H9 (cell line): ENCODE measurements at places on chromosomes 7 and 10. TPM values are rescaled to one million over a fixed set of nuclear protein-coding genes. Genes with fewer than 3 reads are reported as not detected.

The SMC3 gene
- 80.6 and 82.4 TPM in 2 replicates for total RNA-seq

The DPP6 gene
- total RNA-seq, result 4.5 and 4.7 TPM in 2 replicates

The LRRC4 gene
- 10.4 and 14.3 TPM in 2 replicates for total RNA-seq

The GOLGA7B gene
- total RNA-seq, result 0.02 and 0.04 TPM in 2 replicates

The VWC2 gene
- 0.02 TPM in 2 replicates for total RNA-seq

- no peaks in the 10 kb centered on the region for H3K36me3 ChIP-seq
- H3K4me1 ChIP-seq, result peaks cover 18% of the 10 kb centered on the region; the same call in 1 of the 2 replicates
- DNase-seq, result no peak
- peaks cover 19% of the 10 kb centered on the region; the same call in 1 of the 2 replicates for H3K27me3 ChIP-seq
Observed at GRCh38 chr10:21500578-21500910, 24.9 kb downstream of the SKIDA1 start.

DNA sequence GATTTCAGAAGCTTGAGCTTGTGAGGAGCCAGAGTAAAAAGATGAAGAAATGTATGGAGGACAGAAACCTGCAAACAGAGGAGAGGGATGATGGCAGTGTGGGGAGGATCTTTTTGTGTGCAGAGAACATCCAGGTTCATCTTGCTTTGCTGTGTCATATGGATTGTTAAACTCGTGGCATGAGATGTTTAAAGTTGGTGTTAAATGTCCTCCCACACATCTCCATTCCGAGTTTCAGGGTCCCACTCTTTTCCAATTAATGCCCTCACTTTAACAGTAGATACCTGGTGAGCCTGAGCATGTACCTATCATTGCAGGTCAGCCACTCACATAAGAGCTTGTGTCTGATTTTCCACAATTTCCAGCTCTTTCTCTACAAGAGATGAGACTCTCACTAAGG lies 147.7 kb downstream of the ST7 start:
- H3K4me3 ChIP-seq, result no peak overlapping the region
- no peaks in the 10 kb centered on the region for H3K4me1 ChIP-seq
- no peak overlapping the region for H3K27ac ChIP-seq

DNA sequence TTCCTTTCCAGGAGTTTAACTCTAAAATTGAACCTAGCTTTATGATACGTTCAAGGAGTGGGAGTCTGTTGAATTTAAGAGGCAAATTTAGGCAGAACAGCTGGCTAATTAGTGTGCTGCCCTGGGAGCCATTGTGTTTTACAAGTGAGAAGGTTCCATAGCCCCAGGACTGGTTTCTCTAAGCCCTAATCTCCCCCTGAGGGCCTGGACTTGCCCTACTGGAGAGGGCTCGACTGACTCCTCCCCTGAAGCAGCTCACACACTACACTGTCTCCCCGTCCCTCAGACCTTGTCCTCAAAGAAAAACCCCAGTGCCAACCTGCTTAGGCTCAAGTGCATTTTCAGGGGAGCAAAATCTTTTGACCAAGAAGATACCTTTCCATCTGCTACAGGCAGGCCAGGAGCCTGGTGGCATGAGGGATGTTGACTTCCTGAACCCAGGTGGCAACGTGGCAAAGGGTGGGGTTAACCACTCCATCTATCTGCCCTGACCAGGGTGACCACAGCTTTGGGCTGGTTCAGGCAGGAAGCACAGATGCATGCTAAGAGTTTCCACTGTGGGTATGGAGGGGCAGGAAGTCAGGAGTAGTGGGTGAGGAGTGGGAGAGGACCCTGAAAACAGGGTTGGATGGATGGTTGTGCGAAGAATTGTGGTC lies 68.9 kb upstream of the CARD11 start:
- no peaks in the 10 kb centered on the region for H3K36me3 ChIP-seq
- H3K4me1 ChIP-seq, result no peaks in the 10 kb centered on the region
- H3K27ac ChIP-seq, result no peak overlapping the region
- H3K4me3 ChIP-seq, result no peak overlapping the region
- DNase-seq, result no peak

DNA sequence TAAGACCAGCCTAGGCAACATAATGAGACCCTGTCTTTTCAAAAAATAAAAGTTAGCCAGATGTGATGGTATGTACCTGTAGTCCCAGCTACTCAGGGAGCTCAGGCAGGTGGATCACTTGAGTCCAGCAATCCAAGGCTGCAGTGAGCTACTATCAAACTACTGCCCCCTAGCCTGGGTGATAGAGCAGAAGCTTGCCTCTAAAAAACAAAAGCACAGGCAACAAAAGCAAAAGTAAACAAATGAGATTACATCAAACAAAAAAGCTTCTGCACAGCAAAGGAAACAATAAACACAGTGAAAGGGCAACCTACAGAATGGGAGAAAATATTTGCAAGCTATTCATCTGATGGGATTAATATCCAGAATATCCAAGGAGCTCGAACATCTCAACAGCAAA lies 65.4 kb downstream of the FANK1 start:
- no peak overlapping the region for H3K4me3 ChIP-seq
- no peaks in the 10 kb centered on the region for H3K4me1 ChIP-seq
- DNase-seq, result no peak
- no peak overlapping the region for H3K27ac ChIP-seq

DNA sequence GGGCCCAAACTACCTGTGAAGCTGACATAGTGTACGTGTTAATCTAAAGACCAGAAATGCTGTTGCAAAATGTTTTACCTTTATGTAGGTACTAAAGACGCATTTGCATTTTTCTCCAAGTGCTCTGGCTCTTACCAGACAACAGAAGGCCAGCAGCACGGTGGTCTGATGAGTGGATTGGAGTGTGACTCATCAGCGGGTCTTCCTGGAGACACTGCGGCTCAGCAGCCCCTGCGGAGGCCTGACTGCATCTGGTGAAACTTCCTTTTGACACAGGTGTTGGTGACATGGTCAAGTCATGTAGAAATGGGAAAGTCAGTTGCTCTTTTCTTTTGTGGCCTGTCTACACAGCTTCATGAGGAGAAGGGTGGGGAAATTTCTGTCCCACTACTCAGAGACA lies 723.6 kb downstream of the INHBA start:
- H3K27ac ChIP-seq, result no peak overlapping the region
- peaks cover 2% of the 10 kb centered on the region; the same call in 1 of the 3 replicates for H3K36me3 ChIP-seq
- H3K27me3 ChIP-seq, result no peaks in the 10 kb centered on the region
- no peak overlapping the region for H3K4me3 ChIP-seq

GRCh38 chr7:1059200-1060091 lies 15.1 kb downstream of the GPR146 start:
- peaks cover 2% of the 10 kb centered on the region; the same call in 1 of the 2 replicates for H3K36me3 ChIP-seq
- peak; percentile 98 for DNase-seq
- H3K27ac ChIP-seq, result no peak overlapping the region
- H3K27me3 ChIP-seq, result no peaks in the 10 kb centered on the region
- no peaks in the 10 kb centered on the region for H3K4me1 ChIP-seq

- no peaks in the 10 kb centered on the region for H3K36me3 ChIP-seq
- no peaks in the 10 kb centered on the region for H3K27me3 ChIP-seq
- no peak overlapping the region for H3K27ac ChIP-seq
- no peaks in the 10 kb centered on the region for H3K4me1 ChIP-seq
- DNase-seq, result no peak
Observed at GRCh38 chr7:115864082-115864481, 166.5 kb downstream of the TFEC start.

- H3K4me3 ChIP-seq, result no peak overlapping the region
- peaks cover 8% of the 10 kb centered on the region for H3K36me3 ChIP-seq
- H3K27me3 ChIP-seq, result no peaks in the 10 kb centered on the region
Observed at GRCh38 chr7:109986701-109987100, 1104.2 kb upstream of the LRRN3 start.

GRCh38 chr10:63515002-63515763 lies 6.0 kb upstream of the REEP3 start:
- DNase-seq, result peak; percentile 64
- peaks cover 7% of the 10 kb centered on the region; the same call in 1 of the 2 replicates for H3K4me1 ChIP-seq
- H3K27ac ChIP-seq, result peak overlapping the region; percentile 82
- no peaks in the 10 kb centered on the region for H3K27me3 ChIP-seq
- no peaks in the 10 kb centered on the region; the same call in 1 of the 2 replicates for H3K36me3 ChIP-seq
- H3K4me3 ChIP-seq, result peak overlapping the region; percentile 59

- H3K27ac ChIP-seq, result no peak overlapping the region
- no peaks in the 10 kb centered on the region for H3K27me3 ChIP-seq
- no peaks in the 10 kb centered on the region for H3K4me1 ChIP-seq
- no peak for DNase-seq
- H3K4me3 ChIP-seq, result no peak overlapping the region
- H3K36me3 ChIP-seq, result no peaks in the 10 kb centered on the region
Observed at GRCh38 chr10:88920198-88920597, 32.4 kb downstream of the ACTA2 start.

GRCh38 chr7:30841025-30841735 lies 70.0 kb downstream of the MINDY4 start:
- no peaks in the 10 kb centered on the region for H3K27me3 ChIP-seq
- H3K4me1 ChIP-seq, result no peaks in the 10 kb centered on the region
- H3K36me3 ChIP-seq, result no peaks in the 10 kb centered on the region
- no peak overlapping the region for H3K4me3 ChIP-seq
- no peak for DNase-seq

DNA sequence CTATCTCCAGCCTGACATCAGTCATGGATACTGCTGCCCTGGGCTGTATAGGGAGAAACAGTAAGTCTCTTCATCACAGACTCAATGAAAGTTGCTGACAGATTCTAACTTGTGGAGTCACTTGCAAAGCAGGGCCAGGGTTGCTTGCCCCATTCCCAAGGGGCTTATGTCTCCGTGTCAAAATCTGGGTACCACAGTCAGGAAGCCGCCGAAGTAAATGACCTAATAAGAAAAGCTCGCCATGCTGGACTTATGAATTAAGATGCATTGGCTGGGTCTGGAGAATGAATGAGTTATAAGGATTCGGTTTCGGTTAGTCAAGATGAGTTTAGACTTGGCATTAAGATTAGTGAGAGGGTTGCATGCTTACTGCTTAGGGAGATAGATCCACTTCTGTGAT lies 10.8 kb upstream of the OR6V1 start:
- H3K27ac ChIP-seq, result no peak overlapping the region
- H3K4me3 ChIP-seq, result no peak overlapping the region
- H3K4me1 ChIP-seq, result no peaks in the 10 kb centered on the region
- no peaks in the 10 kb centered on the region for H3K36me3 ChIP-seq
- no peaks in the 10 kb centered on the region; the same call in 1 of the 2 replicates for H3K27me3 ChIP-seq

- H3K4me3 ChIP-seq, result peak overlapping the region; percentile 40; the same call in 2 of the 3 replicates
- H3K27me3 ChIP-seq, result no peaks in the 10 kb centered on the region
- no peak overlapping the region for H3K27ac ChIP-seq
- no peaks in the 10 kb centered on the region for H3K4me1 ChIP-seq
- peaks cover 3% of the 10 kb centered on the region; the same call in 1 of the 3 replicates for H3K36me3 ChIP-seq
Observed at GRCh38 chr10:43419997-43420368, 11.0 kb upstream of the HNRNPF start.

- no peak for DNase-seq
- H3K27ac ChIP-seq, result no peak overlapping the region
- H3K27me3 ChIP-seq, result no peaks in the 10 kb centered on the region
Observed at GRCh38 chr10:69645296-69646184, 15.5 kb downstream of the FAM241B start.

- no peak overlapping the region for H3K4me3 ChIP-seq
- H3K36me3 ChIP-seq, result no peaks in the 10 kb centered on the region
- no peak overlapping the region for H3K27ac ChIP-seq
- DNase-seq, result no peak
- no peaks in the 10 kb centered on the region for H3K4me1 ChIP-seq
Observed at GRCh38 chr10:70130878-70131559, 1.6 kb downstream of the AIFM2 start.

GRCh38 chr7:70589010-70589409 lies 542.9 kb upstream of the GALNT17 start:
- no peak overlapping the region for H3K27ac ChIP-seq
- H3K4me3 ChIP-seq, result 0 out of 3 replicates have a peak overlapping the region, but pooled peaks have one; percentile 54
- H3K27me3 ChIP-seq, result no peaks in the 10 kb centered on the region
- H3K4me1 ChIP-seq, result peaks cover 3% of the 10 kb centered on the region; the same call in 1 of the 2 replicates

- H3K27ac ChIP-seq, result no peak overlapping the region
- H3K4me1 ChIP-seq, result no peaks in the 10 kb centered on the region; the same call in 1 of the 2 replicates
- H3K27me3 ChIP-seq, result no peaks in the 10 kb centered on the region
- H3K4me3 ChIP-seq, result no peak overlapping the region
Observed at GRCh38 chr10:17662193-17663138, 18.5 kb downstream of the STAM start.

DNA sequence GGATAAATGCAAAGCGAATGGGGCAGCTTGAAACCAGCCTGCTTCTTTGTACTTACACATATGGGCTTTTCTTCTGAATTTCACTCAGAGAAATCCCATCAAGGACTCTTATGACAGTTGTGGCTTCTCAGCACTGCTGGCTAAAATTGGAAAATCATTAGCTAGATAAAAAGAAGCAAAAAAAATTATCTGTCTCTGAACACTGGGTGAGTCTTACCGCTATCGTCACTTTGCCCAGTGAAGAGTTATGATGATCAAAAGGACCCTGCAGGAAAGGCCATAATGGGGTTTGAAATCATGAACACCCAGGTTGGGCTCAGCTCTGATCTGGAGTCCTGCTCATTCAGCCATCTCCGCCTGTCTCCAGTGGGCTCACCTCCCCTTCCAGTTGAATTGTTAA lies 34.3 kb downstream of the AOAH start:
- 0 out of 2 replicates have a peak, but pooled peaks cover 5% of the 10 kb centered on the region for H3K4me1 ChIP-seq
- no peak overlapping the region for H3K27ac ChIP-seq
- H3K36me3 ChIP-seq, result no peaks in the 10 kb centered on the region
- no peak overlapping the region for H3K4me3 ChIP-seq
- H3K27me3 ChIP-seq, result no peaks in the 10 kb centered on the region

GRCh38 chr10:89144836-89145235 lies 62.3 kb downstream of the CH25H start:
- no peaks in the 10 kb centered on the region for H3K36me3 ChIP-seq
- H3K27ac ChIP-seq, result no peak overlapping the region
- H3K27me3 ChIP-seq, result no peaks in the 10 kb centered on the region
- no peak overlapping the region for H3K4me3 ChIP-seq
- H3K4me1 ChIP-seq, result no peaks in the 10 kb centered on the region

DNA sequence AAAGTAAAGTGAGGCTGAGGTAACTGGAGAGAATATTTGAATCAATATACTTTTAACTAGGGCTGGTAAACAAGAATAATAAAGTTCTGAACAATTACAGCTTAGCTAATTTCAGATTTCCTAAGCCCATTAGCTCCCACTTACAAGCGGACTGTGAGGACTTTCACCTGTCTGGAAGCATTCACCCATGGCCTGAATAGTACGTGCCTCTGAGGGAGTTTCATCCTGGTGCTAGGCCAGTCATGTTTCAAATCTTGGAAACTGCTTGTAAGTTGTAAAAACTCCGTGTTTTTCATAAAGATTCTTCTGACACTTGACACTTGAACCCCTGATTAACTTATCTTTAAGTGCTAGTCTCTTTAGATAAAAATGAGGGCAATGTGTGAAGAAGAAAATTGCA lies 975.2 kb upstream of the GHITM start:
- H3K36me3 ChIP-seq, result no peaks in the 10 kb centered on the region
- no peak overlapping the region for H3K4me3 ChIP-seq
- no peak for DNase-seq
- no peak overlapping the region for H3K27ac ChIP-seq
